GM12878 (cell line): ENCODE measurements at places on chromosomes 3 and 15.

DNA sequence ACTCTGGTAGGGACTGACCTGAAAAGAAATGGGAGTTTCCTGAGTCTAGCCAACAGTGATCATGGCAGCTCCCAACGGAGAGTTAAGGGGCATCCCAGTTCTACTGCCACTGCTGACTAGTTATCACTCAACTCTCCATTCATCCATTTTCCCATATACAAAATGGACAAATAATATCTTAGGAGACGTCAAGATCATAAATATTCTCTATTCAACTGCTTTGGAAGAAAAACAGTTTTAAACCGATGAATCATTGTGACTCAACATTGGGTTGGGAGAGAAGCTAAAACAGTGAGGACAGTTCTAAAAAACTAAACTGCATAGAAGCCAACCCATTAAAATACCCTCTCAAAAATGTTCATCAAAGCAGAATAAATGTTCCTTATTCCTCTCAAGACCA is 57.6 kb upstream of the CHRM5 start:
- no peak for DNase-seq

GRCh38 chr3:24023197-24023596 is 78.1 kb downstream of the NR1D2 start:
- no peak for DNase-seq

DNA sequence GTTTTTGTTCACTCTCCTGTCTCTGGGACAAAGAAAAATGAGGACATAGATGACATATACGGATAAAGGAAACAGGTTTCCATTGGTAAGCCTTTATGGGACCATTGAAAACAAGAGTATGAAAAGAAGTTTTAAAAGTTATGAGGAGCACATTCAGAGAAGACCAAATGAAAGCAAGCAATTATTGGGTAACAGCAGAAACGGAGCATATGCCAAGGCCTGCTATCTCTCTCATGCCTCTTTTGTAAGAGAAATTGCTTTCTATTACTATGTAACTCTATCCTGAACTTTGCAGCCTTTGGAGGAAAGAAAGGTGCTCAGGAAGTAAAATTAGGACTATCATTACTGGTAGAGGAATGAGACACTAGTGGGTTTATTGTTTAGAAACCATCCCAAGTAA is 14.9 kb upstream of the DPH6 start:
- DNase-seq = no peak

DNA sequence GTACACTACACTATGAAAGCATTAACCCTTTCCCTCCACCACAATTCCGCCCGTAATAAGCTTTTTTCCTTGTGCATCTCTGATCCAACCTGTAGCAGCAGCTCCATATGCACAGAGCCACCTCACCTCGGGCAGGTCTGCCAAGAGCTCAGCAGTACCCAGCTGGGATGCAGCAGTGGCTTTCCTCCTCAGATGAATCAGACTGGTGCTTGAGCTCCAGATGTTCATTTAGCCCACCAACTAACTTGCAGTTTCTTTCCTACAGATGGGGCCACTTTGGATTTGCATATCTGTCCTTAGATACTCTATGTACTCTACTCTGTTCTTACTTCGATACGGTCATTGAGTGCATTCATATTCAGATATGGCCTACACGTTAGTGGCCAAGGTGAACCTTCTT is 14.8 kb upstream of the FSIP1 start:
- no peak for DNase-seq

- no peak for DNase-seq
These were observed 40.5 kb upstream of the FAM174B start for GRCh38 chr15:92696096-92696495.

DNA sequence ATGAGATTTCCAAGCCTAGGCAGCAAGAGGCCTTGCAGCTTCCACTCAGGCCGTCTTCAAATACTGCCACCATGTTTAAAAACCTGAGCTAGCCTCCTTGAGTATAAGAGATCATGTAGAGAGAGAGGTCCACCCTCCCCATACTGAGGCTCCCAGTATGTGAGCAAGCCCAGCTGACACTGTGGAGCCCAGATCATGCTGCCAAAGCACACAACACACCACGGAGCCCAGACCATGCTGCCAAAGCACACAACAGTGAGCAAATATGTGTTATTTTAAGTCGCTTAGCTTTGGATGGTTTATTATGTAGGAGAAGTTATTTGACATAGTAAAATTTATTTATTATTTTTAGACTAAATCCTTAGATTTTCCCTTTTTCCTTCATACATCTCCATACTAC is 333.7 kb downstream of the CTNNB1 start:
- no peak for DNase-seq

- DNase-seq = no peak
These were observed 33.8 kb downstream of the DRD3 start for GRCh38 chr3:114144909-114145688.

GRCh38 chr3:58416191-58416590 is 17.4 kb downstream of the PDHB start:
- DNase-seq = no peak

DNA sequence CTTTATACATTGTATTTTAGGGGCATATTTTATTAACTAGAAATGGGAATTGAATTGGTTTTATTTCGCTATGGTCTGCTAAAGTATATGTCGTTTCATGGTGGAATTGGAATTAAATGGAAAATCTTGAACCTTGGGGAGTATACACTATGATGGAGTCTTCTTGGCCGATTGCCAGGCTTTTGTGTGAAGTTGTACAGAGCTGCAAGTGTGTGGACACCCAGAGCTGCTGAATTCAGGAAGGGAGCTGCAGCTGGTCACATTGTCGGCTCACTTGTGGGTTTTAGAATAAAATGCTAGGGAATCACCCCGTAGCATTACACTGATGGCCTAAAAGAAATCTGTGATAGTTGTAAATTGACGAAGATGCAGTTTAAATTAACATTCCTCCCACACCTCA is 35.1 kb downstream of the USP3 start:
- no peak for DNase-seq

- DNase-seq = no peak
These were observed 2.7 kb downstream of the P3H2 start for GRCh38 chr3:190117981-190118380.

DNA sequence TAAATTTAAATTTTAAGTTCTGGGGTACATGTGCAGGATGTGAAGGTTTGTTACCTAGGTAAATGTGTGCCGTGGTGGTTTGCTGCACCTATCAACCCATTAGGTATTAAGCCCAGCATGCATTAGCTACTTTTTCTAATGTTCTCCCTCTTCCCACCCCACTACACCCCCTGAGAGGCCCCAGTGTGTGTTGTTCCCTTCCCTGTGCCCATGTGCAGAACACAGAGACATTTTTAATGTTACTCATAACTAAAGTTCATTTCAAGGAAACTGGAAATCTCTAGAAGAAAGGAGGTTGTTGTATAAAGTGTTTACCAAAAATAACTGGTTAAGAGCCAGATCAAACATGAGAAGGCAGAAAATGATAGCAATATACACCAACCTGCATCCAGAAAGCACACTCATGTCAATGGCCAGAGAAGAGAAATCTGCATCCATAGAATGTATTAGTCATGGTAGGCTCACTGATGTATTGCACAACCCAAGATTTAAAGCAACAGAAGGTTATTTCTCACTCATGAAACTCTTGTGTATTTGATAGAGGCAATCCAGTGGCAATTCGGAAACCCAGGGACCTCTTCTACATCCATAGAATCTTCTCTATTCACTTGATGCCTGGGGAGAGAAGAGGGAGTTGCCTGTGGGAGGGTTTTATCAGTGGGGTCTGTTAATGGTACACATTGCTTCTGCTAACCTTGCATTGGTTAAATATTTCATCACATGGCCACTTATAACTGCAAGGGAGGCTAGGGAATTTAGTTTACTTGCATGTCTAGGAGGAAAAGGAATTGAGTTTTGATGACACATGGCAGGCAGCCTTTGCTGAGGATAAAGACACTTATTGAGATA is 321.9 kb upstream of the RASGRP1 start:
- no peak for DNase-seq

GRCh38 chr3:134239538-134239937 is 11.1 kb downstream of the RYK start:
- DNase-seq = no peak

GRCh38 chr3:181703601-181704420 is 7.9 kb upstream of the SOX2 start:
- DNase-seq = no peak

DNA sequence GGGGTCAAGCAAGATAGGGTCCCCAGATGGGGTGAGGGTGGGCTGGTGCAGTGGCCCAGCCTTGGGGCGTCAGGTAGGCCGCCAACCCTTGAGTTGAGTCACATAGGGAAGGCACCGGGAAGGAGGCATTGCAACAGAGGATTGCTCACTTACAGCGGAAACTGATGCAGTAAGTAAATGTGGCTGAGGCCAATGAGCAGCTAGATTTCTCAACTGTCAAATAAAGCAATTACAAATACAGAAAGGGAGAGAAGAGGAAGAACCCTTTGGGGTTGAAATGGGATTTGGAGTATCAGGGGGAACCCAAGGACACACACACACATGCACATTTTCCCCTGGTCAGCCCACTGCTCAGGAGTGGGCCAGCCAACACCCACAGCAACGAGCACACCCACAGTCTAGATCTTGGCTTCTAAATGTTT is 44.0 kb downstream of the CHSY1 start:
- DNase-seq = no peak

DNA sequence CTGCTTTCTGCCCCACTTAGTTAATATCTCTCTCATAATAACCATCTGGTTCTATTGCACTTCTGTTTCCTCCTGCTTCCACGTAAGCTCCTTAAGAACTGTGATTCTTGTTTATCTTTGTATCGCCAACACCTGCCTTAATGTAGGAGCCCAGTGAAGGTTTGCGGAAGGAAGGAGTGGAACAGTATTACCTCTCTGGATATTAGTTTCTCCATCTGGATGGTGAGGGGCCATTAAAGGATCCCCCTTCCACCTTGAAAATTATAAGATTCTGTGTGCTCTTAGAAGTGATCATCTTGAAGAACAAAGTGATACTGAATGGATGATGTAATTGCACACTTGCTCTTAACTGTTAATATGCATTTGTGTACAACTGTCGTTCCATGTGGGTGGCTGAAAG is 2.2 kb downstream of the CHRNA5 start:
- no peak for DNase-seq
